ENCODE measurements at places on chromosomes 7 and 10.
A peak's percentile ranks its signal among the peaks of the same experiment; 100 is the strongest.

- DNase-seq = no peak
Measured at GRCh38 chr7:123994449-123994848, 38.4 kb downstream of the TMEM229A start.

- no peak for DNase-seq
Measured at GRCh38 chr10:100740476-100741377, 4.7 kb upstream of the PAX2 start.

DNA sequence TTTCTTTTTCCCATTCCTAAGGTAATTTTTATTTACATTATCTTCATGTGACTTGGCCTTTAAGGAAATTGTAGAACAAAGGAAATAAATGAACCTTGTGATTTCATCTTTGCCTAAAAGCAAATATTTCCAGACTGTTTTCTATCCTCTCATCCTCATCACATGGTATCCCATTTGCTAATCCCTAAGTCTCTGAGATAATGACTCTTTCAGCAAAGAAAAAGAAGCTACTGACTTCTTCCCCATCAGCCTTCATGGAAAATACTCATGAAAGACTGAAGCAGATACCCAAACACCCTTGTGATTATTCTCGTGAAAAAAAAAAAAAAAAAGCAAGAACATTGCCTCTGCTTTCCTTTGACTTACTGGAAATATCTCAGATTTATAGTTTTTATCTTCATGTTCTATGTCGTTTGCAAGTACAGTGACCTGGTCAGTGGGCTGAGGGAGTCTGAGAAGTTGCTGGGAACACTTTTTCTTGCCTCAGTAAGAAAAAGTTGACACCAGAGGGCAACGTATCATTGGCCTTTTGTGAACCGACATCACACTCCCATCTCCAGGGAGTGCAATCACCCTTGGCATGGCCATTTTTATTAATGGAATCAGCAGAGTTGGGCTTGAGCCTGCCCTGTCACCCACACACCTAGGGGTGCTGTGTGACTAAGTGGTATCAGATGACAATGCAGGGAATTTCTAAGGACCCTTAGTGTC, 246.0 kb upstream of the KMT2E start:
- no peak for DNase-seq

DNA sequence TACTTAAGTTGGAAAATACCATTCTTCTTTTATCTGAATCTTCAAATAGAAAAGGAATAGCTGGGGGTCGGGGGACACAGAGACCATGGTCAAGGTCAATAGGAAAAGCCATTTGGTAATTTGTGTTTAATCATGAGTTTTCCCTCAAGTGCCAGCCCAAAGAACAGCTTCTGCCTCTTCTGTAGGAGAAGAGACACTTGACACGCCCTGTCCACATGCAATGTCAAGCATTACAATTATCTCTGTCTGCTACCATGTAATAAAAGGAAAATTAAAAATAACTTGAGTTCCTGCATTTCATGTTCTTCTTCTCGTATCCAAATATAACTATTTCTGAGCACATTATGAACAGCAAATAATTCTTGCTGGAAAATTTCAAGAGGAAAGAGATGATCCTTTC, 241.7 kb downstream of the IPMK start:
- no peak for DNase-seq

DNA sequence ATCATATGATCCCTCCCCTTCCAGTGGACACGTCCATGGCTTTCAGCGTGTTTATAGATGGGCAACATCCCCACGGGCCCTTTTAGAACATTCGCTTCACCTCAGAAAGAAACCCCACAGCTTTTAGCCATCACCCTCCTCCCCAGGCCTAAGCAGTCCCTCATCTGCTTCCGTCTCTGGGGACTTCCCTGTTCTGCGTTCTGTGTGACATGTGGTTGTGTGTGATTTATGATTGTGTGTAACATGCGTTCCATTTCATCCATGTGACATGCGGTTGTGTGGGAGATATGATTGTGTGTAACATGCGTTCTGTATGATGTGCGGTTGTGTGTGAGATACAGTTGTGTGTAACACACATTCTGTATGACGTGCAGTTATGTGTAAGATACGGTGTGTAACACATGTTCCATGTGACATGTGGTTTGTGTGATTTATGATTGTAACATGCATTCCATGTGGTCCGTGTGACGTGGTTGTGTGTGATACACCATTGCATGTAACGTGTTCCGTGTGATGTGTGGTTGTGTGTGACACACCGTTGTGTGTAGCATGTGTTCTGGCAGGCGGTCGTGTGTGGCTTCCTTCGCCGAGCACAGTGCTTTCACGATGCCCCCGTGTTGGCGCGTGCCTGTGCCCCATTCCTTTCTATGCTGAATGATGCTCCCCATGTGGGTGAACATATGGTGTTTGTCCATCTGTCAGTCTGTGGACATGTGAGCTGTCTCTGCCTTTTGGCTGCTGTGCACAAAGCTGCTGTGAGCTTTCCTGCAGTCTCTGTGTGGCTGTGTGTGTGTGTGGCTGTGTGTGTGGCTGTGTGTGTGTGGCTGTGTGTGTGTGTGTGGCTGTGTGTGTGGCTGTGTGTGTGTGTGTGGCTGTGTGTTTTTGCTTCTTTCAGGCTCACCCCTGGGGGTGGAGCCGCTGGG, 26.2 kb downstream of the PWWP2B start:
- peak; percentile 26 for DNase-seq
